ENCODE measurements at places on chromosomes 5 and 9.

GRCh38 chr9:34169125-34169524 is 9.7 kb upstream of the UBAP1 start:
- DNase-seq, result no peak

DNA sequence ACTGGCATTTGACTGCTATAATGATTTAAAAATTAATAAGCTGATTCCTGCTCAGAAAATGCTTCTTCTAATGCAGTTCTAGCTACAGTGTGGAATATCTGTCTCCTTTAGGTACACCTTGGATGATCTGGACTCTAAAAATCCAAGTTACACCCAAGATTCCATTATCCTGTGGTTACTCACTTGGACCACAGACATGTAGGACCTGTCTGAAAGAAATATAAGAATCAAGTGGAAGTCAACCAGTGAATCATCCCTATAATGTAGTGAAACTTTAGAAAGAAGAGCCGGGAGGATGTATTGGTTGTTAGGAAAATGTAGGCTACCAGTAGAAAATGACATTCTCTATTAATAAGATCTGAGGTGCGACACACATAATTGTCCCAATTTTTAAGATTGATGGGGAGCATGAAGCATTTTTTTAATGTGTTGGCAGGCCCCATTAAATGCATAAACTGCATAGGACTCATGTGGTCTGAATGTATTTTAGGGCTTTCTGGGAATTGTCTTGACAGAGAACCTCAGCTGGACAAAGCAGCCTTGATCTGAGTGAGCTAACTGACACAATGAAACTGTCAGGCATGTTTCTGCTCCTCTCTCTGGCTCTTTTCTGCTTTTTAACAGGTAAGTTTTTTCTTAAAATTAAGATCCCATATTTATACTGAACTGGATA is at the start of gene SPINK6:
Gene SPINK6 (plus strand): TSS at position 512 of the 673 bp plus-strand sequence. CDS start 55 bp downstream, at position 567.
- DNase-seq, result no peak

DNA sequence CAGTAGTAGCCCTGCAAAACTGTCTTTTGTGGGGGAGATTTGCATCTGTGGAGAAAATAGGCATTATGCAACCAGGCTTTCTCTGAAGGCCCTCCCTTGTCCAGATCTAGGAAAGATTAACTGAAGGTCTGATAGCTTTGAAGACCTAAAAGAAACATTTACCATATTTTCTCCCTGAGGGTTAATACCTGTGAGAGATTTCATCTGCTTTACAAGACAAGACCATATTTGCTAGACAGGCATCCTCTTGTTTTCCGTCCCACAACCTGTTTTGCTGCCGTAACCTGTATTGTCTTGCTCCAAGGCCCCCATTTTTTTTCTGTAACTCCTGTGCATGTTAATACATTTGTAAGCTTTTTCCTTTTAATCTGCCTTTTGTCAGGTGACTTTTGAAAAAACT is 1985.2 kb upstream of the CDH9 start:
- DNase-seq, result no peak

DNA sequence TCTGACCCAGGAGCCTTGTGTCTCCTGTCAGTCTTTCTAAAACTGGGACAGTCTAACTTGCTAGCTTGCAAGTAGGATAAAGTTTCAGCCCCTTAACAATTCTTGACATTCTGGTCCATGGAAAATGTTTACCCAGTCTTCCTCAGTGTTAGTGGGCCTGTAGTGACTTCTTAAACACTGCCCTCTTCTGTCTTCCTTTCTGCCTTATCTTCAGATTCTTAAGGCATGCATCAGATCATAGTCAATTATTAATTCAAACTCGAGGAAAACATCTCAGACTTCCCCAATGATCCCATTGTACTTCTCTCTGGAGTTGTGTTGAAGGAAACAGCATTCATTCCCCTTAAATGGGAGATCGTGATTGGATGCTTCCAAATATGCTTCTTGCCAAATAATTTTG is 1199.8 kb downstream of the DTWD2 start:
- DNase-seq, result no peak

DNA sequence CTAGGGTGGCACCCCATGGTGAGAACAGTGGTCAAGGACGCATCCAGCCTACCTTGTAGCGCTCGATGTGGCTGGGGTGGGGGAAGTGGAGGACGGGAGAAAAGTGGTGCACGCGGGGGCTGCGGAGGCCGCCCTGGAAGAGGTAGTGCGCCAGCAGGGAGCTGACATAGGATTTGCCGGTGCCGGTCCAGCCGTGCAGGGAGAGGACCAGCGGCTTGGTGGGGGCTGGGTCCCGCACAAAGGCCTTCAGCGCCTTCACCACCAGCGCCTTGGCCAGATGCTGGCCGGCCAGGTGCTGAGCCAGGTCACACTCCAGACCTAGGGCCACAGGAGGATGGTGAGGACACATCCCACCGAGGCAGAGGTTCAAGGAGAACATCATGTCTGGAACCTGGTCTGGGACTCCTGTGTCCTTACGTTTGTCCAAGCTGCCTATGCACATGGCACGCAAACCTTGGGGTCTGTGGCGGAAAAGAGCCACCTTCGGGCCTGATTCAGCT is 797 bp downstream of the TOR2A start:
- no peak for DNase-seq

DNA sequence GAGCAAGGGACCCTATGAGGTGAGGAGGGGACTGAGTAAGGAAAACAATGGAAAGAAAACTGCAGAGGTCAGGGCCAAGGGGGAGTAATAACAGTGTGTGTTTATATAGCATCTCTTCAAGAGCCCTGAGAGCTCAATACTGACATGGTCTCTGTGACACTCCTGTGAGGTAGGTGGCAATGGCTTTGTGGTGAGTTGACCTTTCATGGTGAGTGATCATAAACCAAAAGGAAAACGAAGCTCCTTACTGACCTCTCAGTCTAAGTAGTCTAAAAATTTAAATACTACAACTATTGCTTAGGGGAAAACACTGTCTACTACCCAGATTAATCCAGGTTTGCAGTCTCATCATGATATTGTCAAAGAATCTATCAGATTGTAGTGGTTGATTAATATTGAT is 130.9 kb downstream of the SNCAIP start:
- no peak for DNase-seq

- no peak for DNase-seq
Observed at GRCh38 chr5:136014049-136015002, 14.5 kb upstream of the TGFBI start.

GRCh38 chr5:173517648-173518047 is 98.8 kb downstream of the BOD1 start:
- DNase-seq, result no peak

- no peak for DNase-seq
Observed at GRCh38 chr5:141032626-141033025, 18.5 kb upstream of the PCDHB1 start.

DNA sequence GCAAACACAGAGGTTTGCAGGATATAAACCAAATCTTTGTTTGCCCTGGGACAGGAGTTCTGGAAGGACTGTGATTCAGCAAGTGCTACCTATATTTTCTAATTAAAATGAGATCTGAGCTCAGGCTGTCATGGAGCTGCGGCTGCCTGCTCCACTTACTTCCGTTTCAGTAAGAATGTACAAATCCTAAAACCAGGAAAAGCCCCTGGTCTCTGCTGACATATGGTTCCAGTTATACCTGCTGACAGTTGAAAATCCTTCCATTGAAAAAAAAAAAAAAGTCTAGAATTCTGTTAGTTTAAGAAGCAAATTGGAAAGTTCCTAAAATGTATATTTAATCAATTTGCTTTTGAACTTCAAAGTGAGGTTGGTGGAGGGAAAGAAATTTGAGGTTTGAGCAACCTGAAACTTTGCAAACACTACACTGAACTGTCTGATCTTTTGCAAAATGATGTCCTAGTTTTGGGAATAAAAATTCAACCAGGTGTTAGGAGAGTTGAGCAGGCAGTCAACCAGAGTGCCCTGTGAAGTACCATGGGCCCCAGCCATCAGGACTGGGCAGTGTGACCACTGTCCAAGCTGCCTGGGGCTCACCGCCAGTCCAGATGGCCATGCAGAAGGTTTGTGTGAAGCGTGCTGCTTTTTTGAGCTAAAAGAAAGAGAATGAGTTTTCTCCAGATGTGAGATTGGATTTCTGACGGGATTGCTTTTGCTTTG is 50.6 kb downstream of the SHB start:
- no peak for DNase-seq

DNA sequence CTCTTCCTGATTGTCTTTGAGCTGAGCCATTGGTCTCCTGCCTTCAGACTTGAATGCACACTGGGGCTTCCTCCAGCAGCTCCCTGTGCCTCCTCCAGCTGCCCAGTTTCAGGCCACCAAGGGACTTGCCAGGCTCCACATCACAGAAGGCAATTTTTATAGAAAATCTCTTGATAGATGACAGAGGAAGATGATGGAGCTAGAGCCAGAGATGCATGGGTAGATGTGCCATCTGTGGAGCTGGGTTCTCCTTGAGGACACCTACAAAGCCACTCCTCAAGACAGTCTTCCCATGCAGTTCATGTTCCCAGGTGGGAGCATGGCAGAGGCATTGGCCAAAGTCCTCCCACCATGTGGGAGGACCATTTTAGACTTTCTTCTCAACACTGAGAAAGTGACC is 239.6 kb upstream of the IRX1 start:
- DNase-seq, result no peak

- no peak for DNase-seq
Observed at GRCh38 chr9:88816141-88816540, 175.1 kb upstream of the S1PR3 start.

- DNase-seq, result no peak
Observed at GRCh38 chr5:115349001-115349817, 52.8 kb upstream of the CCDC112 start.

- DNase-seq, result no peak
Observed at GRCh38 chr5:93304456-93305250, 276.4 kb downstream of the NR2F1-AS1 start.

DNA sequence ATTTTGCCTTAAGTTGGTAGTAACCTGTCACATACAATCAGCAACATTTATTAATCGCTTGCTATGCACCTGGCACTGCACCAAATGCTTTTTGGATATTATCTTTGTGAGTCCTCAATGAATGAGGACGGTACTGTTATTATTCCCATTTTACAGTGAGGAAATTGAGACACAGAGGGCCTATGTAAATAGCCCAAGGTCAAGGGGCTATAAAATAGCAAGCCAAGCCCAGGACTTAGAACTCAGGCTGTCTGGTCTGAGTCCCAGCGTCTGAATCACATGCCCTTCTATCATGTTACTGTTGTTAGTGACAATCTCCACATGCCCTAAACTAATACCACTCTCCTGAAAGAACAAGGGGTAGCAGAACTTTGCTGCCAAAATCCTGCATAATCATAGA is 60.0 kb downstream of the ERAP1 start:
- DNase-seq, result no peak

DNA sequence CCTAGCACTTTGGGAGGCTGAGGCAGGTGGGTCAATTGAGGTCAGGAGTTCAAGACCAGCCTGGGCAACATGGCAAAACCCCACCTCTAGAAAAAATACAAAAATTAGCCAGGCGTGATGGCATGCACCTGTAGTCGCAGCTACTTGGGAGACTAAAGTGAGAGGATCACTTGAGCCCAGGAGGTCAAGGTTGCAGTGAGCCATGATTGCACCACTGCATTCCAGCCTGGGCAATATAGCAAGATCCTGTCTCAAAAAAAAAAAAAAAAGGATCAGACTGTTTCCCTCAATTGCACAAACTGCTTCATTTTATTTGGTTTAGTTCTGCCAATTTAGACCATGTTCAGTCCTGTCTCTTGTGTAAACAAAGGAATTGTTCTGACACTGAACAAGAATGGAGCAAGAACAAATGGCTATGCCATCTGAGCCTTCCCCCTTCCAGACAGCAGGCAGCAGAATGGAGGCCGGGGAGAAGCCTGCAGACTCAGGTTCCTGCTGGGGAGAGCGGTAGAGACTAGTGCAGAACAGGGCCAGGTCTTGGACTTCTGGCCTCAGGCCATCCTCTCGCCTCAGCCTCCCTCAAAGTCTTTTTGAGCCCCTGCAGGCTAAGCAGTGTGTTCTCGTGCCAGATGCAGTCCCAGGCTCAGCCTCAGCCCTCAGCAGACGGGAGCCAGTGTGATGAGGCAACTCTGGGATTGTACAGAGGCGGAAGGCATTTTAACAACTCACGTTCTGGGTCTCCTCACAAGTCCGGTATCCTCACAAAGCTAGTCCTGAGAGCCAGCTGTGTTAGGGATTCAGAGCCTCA is 18.2 kb downstream of the HNRNPH1 start:
- no peak for DNase-seq

GRCh38 chr5:112159435-112159834 is 259.6 kb downstream of the EPB41L4A start:
- DNase-seq, result no peak

- DNase-seq, result no peak
Observed at GRCh38 chr5:73265641-73266040, 92.6 kb downstream of the TMEM174 start.

- no peak for DNase-seq
Observed at GRCh38 chr5:117013280-117013877, 438.8 kb upstream of the SEMA6A start.

GRCh38 chr9:36120705-36121104 is 15.8 kb upstream of the GLIPR2 start:
- DNase-seq, result no peak

- no peak for DNase-seq
Observed at GRCh38 chr5:81183811-81184748, 49.0 kb upstream of the CKMT2 start.

DNA sequence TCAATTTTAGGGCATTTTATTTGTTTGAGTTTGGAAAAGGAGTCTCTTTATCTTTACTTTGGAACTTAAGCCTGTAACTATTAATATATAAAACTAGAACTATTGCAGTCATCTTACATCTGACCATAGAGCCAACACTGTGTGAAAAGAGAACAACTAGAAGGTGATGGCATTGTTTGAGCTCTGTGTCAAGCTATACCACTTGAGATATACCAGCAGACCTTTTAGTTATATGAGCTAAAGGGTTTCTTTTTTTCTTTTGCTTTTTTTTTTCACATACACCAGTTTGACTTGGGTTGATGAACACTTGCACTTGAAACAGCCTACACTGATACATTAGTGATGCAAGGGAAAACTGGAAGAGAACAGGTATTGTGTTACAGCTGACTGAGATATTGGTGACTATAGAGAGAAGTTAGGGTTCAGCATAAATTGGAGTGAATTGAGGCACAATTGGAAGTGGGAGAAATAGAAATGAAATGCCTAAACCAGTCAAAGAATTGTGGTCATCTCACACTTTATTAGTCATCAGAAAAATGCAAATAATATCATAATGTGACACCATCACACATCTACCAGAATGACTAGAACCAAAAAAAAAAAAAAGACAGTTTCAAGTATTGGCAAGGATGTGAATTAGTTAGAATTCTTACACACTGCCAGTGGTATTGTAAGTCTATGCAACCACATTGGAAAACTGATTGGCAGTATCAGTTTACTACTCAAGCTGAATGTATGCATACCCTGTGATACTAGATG is 60.9 kb downstream of the ADRB2 start:
- DNase-seq, result no peak

- DNase-seq, result no peak
Observed at GRCh38 chr9:114503009-114503408, 2.3 kb downstream of the WHRN start.

DNA sequence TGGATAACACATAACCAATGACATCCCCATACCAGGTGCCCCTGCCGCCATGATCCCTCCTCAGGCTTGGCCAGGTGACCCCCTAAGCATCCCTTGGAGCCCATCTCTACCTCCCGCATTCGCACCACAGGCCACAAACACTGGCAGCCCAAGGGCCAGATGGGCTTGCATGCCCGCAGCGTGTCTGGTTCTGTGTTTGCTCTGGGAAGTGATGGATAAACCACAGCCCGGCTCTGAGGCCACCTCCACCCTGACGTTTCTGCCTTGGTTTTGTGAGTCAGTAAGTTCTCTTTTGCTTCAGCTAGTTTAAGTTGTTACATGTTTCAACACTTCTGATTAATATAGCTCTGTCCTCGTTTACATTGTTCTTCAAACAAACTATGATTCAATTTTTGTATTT is 172.4 kb upstream of the PHYKPL start:
- no peak for DNase-seq

- no peak for DNase-seq
Observed at GRCh38 chr9:107738789-107739188, 249.2 kb upstream of the KLF4 start.

Measured in stimulated activated CD8-positive, alpha-beta memory T cell treated with anti-CD3 and anti-CD28 coated beads, Interleukin-7, amount 100 ng/mL, for 1 hour (primary cell).